ENCODE measurements at places on chromosomes 3 and 15.

DNA sequence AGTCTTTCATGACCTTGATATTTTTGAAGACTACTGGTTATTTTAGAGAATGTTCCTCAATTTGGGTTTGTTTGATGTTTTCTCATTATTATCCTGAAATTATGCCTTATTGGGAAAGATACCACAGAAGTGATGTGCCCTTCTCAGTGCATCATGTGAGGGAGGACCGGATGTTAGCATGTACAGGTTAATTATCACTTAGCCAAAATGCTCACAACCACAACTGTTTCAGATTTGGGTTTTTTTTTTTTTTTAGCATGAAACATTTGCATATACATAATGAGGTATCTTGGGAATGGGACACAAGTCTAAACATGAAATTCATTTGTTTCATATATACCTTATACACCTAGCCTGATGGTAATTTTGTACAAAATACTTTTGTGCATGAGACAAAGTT, 59.8 kb downstream of the PIK3R4 start:
- DNase-seq = no peak

DNA sequence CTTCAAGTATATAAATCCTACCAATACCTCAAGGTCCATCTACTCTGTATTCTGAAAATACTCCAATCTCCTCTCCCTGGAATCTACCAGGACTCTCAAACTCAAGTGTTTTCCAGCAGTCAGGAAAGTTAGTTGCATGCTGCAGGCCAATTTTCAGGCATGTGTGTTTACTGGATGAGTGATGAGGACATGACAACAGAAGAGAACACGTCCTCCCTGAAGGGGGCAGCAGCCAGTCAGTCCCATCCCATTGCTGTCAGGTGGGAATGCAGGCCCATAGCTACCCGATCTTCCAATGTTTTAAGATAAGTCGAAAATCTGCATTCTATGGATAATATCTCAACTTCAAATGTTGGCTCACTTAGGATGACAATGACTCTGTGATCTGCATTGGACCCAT, 496.2 kb downstream of the FHIT start:
- no peak for DNase-seq

- no peak for DNase-seq
Measured at GRCh38 chr3:64818196-64818595, 130.4 kb upstream of the ADAMTS9 start.

GRCh38 chr3:78344918-78345317, 1305.0 kb downstream of the ROBO2 start:
- no peak for DNase-seq

GRCh38 chr3:186990277-186990676, 60.0 kb downstream of the ST6GAL1 start:
- DNase-seq = no peak

GRCh38 chr3:129060276-129061022, at the start of gene GP9:
Gene GP9 (plus strand): TSS chr3:129060779. CDS start chr3:129061740, 961 bp downstream.
- DNase-seq = no peak

- DNase-seq = no peak
Measured at GRCh38 chr15:63526401-63526800, 22.0 kb downstream of the USP3 start.

DNA sequence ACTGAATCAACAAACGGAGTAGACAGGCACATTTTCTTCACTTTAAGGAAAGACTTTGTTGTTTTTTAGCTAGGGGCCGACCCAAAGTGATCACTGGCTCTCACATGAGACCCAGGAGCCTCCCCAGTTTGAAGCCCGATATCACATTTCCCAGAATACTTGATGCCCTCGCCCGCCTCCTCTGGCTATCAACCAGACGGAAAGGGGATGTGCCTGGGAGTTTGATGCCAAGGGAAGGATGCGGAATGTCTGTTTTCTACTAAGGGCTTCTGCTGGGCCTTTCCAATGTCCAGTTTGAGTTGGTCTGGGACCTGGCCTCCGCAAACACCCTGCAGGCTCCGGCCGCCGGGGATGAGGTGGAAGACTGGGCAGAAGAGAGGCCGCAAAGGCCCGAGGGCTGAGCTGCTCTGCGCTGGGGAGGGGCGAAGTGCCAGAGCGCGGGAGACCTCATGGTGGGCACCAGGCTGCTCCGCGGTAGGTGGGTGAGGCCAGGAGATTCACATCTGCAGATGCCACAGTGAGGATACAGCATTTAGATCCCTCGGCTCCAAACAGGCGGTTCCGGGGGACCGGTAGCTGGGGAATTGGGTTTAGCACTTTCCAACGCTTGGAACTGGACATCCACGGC, 491 bp upstream of the ZNF774 start:
- no peak for DNase-seq

DNA sequence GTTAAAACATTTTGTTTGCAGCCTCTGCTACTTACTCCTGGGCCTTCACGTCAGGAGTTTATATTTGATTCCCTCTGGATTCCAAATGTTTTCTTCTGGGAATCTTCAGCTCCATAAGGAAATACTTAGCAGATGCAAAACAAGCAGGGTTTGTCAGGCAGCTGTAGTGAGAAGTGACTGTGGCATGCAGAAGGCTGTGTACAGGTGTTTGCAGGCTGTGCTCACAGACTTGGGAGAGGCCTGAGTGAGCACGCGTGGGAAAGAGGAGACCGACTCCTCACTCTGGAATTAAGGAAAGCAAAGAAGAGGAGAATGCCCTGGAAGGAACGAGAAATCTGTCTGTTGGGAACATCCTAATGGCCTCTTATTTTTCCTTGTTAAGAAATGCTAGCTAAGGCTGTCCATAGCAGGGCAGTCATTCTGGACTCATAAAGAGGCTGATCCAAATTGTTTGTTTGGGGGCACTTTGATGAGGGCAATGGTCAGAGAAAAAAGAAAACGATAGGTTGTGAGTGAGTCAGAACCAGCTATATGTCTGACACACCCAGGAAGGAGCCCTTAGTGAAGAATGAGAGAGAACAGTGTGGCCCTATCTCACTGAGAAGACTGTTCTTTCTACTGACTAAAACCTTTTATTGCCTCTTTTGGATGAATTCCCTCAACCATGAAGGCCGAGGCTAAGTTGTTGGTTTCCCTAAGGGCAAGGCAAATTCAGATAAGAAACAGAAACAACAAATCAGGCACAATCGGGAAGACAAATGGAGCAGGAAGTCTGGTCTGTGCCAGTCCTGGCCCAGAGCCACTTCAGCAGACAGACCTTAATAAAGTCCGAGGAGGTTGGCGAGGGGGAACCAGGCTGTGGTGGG, 82.6 kb downstream of the TGFBR2 start:
- DNase-seq = no peak

GRCh38 chr3:59245300-59245858, 195.6 kb upstream of the CFAP20DC start:
- DNase-seq = no peak

- DNase-seq = no peak
Measured at GRCh38 chr3:8266730-8267131, 234.9 kb upstream of the LMCD1 start.

GRCh38 chr15:78712797-78713515, 71.9 kb upstream of the CHRNB4 start:
- DNase-seq = no peak

GRCh38 chr3:119630128-119630879, 30.1 kb downstream of the POPDC2 start:
- DNase-seq = no peak

DNA sequence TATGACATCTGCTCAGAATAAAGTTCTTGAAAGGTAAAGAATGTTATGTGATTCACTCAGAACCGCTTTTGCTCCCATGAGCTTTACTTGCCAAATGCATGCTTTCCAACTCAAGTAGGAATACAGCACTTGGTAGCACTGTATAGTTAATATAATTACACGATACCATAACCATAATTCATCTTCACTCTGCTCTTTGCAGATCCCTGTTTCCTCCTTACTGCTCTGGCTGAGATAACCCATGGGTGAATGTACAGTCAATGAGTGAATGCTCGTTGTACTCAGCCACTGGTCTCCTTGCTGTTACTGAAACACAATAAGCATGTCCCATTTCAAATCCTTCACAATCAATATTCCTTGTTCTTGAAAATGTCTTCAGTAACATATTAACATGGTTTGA, 550.0 kb downstream of the FGF12 start:
- DNase-seq = no peak

DNA sequence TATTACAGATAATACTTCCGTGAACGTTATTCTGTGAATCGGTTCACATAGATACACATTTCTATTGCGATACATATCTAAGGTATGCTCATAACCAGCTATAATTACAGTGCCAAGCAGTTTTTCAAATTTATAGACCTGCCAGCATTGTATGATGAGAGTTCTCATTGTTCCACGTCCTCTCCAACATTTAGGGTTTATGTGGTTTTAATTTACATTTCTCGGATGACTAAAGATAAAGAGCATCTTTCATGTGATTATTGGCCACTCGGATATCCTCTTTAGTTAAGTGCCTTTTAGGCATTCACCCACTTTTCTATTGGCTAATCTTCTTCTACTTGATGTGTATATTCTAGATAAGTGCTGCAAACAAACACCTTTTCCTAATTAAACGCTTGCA, 134.7 kb upstream of the CCDC54 start:
- no peak for DNase-seq

DNA sequence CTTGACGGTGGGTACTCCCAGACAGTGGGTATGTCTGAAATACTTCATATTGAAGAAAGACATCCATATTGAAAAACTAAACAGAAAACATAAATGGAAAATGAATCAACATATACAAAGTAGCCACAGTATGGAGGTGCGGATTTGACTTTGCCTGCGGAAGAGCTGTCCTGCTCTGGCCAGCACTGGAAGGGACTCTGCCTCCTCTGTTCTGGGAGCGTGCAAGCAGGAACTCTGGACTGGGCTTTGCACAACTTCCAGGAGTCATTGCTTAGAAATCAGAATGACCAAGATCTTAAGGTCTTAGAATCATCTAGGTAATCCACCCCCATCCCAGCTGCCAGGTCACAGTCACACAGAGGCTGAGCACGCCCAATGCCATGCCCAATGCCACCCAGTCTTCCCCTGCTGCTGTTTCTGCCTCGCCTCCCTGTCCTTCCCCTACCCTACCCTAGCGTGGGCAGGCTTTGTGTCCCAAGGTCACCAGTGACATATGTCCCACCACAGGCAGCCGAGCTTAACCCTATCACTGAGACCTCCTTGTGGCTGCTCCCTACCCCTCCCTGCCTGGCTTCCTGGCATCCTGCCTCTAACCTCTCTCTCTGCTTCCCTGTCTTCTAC, 36.3 kb downstream of the CDC25A start:
- no peak for DNase-seq

DNA sequence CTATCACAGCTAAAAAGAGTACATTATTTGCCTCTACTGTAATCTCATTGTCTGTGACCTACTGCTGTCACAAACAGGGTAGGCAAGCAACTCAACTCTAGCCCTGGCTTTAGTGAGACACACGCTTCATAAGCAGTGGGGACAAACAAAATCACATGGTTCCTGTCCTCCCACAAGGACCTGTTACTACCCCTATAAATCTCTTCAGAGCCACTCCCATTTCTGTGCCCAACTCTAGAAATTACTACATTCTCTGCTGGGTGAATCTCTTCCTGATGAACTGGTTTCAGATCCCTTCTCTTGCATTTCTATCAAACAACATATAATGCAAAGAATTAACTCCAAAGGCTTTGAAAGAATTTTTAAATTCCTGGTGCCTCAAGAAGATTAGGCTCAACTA, 117.3 kb downstream of the DMXL2 start:
- DNase-seq = no peak

- no peak for DNase-seq
Measured at GRCh38 chr3:143171141-143171980, 51.8 kb downstream of the CHST2 start.

DNA sequence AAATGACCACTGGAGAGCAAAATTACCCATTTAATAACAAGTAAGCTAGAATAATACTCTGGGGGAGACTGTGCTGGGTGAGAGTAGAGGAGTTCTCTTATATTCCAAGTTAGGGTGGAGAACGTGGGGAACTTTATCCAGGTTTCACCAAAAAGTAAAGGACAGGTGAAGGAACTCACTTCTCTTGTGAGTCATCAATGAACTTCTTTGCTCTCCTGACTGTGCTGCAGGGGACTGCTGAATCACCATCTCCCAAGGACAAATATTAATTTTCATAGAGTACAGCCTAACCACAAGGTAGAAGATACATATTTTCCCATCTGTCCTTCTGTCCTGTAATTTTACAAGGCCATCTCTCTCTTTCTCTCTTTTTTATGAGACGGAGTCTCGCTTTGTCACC, 8.3 kb upstream of the PDCD6IP start:
- DNase-seq = no peak

DNA sequence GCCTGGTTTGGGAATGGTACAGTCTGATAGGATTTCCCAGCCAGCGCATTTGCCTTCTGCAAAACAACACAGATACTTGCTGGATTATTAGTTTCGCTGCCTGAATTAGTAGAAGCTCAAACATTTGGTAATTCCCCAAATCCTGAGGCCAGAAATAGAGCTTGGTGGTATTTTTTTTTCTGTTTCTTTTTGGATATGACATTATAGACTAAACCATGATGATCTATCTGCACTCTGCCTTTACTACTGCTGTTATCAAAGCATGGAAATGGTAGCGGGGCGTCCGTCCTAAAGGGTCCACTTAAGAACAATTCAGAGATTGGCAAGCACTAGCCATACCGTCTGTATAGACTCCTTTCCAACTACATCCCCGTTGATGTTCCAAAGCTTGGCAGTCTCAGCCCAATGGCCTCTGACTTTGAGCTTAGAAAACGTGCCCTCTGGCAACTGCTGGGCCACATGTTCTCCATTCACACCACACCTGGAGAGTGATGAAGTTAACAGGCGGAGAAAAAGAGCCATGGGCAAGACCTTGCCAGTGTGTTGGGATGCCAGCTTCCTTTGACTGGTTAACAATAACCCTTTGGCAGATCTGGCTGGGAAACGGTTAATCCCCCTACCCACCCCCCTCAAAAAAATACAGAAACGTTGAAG, 241.0 kb upstream of the NR2F2 start:
- DNase-seq = no peak

DNA sequence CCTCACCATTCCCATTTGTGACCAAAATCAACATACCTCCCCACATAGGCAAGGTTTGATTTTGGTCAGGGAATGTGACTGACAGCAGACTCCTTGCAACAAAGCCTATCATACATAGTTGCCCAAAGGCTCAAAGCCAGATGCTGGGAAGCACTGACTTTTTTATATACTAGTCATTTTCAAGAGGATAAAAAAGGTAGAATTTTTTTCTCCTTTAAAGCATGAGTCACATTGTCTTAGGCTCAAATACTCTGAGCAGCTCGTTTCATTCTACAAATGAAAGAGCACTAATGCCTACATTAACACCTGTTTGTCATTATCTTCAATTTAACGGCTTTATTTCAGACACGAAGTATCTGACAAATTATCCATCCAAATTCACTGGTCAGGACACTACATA, 36.2 kb downstream of the ICE2 start:
- no peak for DNase-seq

- DNase-seq = no peak
Measured at GRCh38 chr3:187186801-187187421, 10.4 kb upstream of the RTP1 start.
